ENCODE measurements at places on chromosomes 11 and 22.

GRCh38 chr11:61164606-61165424 is 3.6 kb upstream of the VPS37C start:
- DNase-seq: no peak

- DNase-seq: no peak
Measured at GRCh38 chr11:120778685-120779490, 245.0 kb upstream of the TBCEL start.

DNA sequence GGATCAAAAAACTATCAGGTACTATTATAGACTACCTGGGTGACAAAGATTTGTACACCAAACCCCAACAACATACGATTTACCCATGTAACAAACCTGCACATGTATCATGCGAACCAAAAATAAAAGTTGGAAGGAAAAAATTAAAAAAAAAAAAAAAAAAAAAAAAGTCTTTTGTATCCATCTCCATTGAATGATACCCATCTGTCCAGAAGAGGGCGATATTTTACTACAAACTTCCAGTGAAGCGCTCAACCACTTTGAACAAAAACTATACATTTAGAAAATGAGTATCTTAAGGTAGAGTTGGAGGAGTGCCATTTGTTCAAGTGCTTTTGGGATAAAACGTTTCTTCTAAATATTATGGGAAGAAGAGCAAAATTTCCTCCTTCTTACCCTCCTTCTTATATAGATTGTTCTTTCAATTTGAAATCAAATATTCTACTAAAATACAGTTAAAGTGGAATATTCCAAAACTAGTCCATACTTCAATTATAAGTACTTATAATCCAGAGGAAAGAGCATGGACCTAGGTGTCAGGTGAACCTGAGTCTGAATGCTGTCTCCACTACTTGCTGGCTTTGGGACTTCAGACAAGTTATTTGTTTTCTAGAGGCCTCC is 23.3 kb downstream of the ARL14EP start:
- DNase-seq: no peak

GRCh38 chr22:35418088-35418487 is 18.1 kb downstream of the MCM5 start:
- no peak for DNase-seq

DNA sequence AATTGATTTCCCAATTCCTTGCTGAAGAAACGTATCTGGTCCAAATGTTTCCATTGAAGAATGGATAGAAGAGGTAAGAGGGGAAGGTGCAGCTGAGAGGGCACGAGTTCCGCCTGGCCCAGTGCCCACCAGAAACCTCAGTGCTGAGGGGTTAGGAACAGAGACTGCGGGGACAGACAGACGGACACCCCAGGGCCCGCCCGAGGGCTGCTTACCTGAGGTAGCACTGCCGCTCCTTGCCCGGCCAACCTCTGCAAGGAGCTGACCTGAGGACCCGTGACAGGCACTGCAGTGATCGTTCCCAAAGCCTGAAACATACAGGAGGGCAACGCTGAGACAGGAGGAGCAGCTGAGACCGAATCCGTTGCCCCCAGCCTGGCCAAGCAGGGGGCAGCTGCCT is 89.6 kb downstream of the PHF21B start:
- peak; percentile 10 for DNase-seq

DNA sequence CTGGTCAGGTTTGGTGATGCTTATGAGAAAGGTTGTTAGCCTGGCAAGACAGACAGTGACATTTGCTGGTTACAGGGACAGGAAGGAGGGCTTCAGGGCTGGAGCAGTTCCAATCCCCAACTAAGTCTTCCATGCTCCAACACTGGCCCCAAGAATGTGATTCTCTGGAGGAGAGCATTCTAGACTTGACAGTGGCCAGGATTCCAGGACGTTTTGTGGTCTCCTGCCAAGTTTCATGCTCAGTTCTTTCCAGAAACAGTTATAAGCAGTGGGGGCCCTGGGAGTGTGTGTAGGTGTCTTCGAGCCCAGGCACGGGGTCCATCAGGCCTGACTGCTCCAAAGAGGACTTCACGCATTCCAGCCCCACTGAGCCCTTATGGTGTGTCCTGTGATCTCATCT is 8.9 kb upstream of the GRK3 start:
- DNase-seq: no peak

DNA sequence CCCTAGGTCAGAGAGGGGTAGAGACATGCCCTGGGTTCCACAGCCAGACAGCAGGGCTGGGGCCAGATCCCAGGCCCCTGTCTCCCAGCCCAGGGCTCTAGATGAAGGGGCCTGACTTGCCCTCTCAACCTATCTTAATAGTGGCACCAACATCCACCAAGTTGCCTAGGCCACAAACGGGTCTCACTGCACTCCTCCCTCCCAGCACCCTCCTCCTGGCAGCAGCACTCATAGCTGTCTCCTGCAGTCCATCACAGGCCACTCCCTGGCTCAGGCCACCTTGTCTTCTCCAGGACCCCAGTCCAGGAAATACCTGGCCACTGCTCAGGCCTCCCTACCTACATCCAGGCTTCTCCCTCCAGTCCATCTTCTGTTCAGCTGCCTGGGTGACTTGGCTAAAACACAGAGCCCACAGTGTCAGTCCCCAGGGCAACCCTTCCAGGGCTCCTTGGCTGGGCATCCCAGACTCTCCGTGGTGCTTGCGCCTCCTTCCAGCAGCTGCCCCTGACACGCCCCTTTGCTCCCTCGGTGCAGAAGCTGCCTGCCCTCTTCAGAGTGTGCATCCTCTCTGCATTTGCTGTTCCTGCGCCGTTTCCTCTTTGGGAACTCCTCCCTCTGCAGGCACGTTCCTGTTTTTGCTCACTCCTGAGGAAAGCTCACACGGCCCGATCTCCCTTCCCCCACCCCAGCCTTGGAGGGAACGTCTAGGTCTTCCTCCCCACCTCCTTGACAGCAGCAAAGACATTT is 40.5 kb downstream of the LRRC32 start:
- no peak for DNase-seq

DNA sequence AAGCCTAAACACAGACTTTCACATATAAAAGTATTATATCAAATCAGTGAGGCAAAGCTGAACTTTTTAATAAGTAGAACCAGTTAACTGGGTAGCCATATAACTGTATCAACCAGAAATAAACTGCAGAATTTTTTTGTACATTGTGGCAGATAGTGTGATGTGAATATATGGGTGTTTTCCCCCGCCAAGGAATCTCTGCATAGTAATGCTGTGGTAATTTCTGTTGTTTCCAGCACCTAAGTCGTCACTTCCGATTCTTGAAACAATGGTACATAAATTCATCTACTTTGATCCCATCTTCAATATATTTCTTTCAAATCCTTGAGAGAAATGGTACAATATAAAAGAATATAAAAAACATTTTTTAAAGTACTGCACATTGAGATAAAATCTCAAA is 39.6 kb downstream of the NARS2 start:
- DNase-seq: no peak

DNA sequence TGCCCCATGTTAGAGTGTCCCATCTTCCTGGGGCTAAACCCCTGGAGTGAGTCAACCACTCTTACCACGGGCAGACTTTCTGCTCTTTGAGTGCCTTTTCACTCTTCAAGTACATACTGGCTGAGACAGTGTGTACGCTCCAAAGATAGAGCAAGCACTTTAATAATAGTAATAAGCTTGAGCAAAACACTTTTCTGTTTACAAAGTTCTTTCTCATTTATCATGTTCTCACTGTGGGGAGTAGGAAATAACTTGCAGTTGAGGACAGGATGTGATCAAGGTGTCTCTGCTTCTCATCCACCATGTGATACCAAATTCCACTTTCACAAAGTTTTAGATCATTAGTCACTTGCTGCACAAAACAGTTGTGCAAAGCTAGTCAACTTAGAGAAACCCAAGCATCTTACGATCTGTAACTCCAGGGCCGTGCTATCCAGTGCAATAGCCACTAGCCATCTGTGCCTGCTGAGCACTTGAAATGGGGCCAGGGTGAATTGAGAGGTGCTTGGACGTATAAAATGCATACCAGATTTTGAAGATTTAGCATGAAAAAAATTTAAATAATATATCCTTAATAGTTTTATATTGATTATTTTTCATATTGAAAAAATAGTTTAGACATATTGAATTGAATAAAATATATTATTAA is 135.3 kb downstream of the KIF18A start:
- DNase-seq: no peak

- DNase-seq: no peak
Measured at GRCh38 chr11:27211370-27212127, 151.5 kb downstream of the CCDC34 start.

DNA sequence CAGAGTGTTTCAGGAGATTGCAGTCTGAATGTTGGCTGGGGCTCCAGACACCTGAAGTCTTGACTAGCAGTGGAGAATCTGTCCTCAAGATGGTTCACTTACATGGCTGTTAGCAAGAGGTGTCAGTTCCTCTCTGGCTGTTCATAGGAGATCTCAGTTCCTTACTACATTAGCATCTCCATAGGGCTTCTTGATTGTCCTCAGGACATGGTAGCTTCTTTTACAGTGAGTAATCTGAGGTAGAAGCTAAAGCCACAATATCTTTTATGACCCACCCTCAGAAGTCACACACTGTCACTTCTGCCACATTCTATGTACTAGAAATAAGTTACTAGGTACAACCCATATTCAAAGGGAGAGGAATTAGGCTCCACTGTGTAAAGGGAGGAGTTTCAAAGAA is 10.5 kb upstream of the PATL1 start:
- no peak for DNase-seq

GRCh38 chr11:37972691-37973090 is 1374.7 kb upstream of the RAG2 start:
- DNase-seq: no peak

DNA sequence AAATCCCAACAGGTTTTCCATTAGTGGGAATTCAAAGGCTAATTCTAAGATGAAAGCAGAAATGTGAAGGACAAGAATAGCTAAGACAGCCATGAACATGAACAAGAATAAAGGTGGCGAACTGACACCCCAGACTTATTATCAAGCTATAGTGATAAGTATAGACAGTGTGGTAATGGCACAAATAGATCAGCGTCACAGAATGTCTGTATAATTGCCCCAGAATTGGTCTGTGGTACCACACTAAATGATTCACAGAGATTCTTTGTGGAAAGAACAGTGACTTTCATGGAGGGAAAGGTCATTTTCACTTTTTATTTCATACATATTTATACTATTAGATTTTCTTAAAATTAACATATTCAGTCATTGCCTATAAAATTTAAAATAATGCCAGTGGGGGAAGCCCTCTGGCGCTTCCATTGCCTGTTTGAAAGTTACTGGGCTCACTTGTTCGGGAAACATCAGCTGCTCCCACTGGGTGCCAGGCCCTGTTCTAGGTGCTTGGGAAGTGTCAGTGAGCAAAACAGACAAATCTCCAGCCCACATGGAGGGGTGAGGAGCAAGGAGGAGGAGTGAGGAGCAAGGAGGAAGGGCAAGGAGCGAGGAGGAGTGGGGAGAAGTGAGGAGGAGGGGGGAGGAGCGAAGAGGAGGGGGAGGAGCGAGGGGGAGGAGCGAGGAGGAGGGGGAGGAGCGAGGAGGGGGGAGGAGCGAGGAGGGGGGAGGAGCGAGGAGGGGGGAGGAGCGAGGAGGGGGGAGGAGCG is 11.3 kb upstream of the NLRP6 start:
- no peak for DNase-seq

- no peak for DNase-seq
Measured at GRCh38 chr11:61610905-61611304, 30.0 kb upstream of the SYT7 start.

- DNase-seq: no peak
Measured at GRCh38 chr11:22926341-22926740, 66.1 kb upstream of the CCDC179 start.

GRCh38 chr11:47136921-47137320 is 39.8 kb downstream of the ARFGAP2 start:
- no peak for DNase-seq

GRCh38 chr11:11075515-11076171 is 217.8 kb upstream of the ZBED5 start:
- DNase-seq: no peak

GRCh38 chr11:119839476-119840133 is 110.6 kb upstream of the NECTIN1 start:
- no peak for DNase-seq

DNA sequence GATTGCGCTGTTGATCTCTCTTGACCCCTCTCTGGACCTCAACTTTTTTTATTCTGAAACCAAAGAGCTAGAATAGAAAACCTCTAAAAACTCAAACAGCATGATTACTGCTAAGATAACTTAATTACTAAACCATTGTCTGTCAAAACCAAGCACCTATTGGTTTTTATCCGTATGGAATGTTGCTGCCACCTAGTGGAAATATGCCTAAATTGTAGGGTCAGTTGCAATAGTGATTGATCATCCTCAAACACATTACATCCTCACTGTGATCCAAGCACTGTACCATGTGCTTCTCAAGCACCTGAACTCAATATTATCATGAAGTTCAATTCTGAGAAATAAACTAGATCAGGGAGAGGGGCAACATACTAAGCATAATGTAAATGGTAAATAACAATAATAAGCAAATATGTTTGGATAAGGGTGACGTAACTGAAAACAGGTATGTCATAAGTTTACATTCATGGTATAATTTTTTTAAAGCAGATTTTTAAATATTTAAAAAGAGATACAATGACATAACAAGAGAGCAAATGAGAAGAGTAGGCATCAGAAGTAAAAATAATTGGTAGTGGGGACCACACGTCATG is 3.8 kb upstream of the OR5A2 start:
- peak; percentile 3 for DNase-seq

DNA sequence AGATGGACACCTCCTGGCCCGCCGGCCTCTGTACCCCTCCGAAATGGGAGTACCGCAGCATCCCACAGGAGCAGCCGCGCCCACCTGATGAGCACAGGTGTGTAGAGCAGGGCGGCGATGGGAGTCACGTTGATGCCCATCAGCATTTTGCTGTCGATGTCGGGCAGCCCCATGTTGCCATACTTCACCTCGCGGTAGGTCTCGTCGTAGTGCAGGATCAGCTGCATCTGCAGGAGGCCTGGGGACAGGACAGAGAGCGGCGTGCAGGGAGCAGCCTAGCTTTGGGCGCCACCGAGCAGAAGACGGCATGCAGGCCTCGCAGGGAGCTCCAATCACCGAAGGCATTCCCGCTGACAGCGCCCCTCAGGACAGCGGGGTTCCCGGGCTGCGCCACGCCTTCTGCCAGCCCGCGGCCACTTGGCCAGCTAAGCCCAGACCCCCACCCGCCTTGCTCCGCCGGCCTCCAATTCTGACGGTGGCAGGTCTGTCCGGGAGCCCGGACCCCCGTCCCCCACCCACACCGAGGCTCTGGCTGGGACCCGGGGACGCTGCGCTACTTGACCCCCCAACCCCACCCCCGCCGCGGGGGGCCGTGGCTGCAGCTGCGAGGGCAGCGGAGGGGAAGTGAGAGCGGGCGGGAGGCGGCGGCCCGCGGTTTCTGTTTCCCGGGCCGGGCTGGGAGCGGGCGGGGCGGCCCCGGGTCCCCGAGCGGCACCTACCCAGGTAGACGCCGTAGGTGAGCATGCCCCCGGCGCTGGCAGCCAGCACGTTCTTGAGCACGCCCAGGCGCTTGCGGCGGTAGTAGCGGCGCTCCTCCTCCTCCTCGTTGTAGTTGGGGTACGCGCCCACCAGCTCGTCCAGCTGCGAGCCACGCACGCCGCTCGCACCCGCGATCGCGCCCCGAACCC is 705 bp downstream of the UNC93B1 start:
- DNase-seq: peak; percentile 55

DNA sequence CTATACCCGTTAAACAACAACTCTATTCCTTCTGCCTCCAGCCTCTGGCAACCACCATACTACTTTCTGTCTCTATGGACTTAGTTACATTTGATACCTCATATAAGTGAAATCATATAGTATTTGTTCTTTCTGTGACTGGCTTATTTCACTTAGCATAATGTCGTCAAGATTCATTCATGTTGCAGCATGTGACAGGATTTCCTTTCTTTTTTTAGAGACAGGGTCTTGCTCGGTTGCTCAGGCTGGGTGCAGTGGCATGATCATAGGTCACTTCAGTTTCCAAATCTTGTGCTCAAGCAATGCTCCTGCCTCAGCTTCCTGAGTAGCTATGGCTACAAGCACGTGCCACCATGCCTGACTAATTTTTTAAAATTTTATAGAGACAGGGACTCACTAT is 29.4 kb upstream of the SORL1 start:
- DNase-seq: no peak

Measured in GM12892 (cell line).